NCI-H226 (cell line): ENCODE measurements at places on chromosomes 6 and 20.

DNA sequence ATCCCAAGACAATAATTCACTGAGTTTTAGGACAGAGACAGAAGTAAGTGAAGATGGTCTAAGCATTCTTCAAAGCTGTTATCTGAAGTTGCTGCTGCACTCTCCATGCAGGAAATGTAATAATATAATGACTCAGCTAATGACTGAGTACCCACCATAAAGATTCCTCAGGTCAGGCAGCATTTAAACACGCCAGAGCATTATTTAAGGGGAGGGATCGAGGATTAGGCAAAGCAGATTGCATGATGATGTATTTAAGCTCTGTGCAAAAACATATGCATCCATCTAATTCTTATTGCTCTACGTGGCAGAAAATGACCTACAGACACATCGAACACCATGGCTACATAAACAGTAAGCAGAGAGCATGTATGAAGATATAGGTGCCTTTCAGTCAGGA lies 216.4 kb downstream of the UNC5CL start:
- no peak for DNase-seq

DNA sequence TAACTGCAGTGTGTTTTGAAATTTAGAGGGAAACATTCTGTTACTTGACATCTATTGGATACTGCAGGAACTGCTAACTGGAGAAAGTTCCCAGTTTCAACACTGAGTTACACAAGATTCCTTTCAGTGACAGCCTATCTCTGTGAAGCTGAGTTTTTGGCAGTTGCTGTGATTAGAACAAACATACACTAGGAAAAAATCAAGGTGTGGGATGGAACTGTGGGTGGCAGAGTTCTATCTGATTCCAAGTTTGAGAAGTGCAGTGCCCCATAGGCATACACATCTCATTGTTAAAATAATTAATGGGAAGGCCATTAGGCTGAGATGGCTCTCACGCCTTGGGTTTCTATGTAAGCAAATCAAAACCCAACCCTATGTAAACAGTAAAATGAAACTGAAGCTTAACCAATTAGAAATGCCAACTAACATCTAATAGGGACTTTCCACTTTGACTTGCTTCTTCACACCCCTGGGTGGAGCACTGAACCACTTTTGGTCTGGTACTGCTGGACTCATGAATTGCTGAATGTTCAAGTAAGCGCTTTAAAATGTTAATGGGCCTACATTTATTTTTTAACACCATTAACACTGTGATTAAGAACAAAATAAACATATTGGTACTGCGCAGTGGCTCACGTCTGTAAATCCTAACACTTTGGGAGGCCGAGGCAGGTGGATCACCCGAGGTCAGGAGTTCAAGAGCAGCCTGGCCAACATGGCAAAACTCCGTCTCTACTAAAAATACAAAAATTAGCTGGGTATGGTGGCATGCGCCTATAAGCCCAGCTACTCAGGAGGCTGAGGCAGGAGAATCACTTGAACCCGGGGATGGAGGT lies 55.2 kb upstream of the TBC1D7 start:
- peak; percentile 57 for DNase-seq

GRCh38 chr20:22984008-22984407 lies 51.1 kb upstream of the SSTR4 start:
- DNase-seq = no peak

- DNase-seq = no peak
Measured at GRCh38 chr6:133394630-133395029, 153.5 kb downstream of the EYA4 start.

DNA sequence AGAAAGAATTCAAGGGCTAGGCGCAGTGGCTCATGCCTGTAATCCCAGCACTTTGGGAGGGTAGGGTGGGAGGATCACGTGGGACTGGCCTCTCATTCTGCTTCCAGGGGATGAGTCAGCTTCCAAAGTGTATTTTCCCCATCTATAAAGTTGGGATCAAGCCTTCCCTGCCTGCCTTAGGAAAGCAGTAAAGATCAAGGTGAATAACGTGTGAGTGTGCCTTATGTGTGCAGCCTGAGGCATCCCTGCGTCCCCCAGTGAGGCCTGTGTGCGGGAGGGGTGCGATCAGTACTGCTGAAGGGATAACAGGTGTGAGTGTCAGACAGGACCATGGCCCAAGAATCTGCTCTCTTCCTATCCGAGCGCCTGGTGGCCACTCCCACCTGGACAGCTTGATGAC lies 26.8 kb downstream of the TMEM181 start:
- DNase-seq = no peak

GRCh38 chr6:27311806-27312145 lies 297 bp downstream of the POM121L2 start:
- no peak for DNase-seq

DNA sequence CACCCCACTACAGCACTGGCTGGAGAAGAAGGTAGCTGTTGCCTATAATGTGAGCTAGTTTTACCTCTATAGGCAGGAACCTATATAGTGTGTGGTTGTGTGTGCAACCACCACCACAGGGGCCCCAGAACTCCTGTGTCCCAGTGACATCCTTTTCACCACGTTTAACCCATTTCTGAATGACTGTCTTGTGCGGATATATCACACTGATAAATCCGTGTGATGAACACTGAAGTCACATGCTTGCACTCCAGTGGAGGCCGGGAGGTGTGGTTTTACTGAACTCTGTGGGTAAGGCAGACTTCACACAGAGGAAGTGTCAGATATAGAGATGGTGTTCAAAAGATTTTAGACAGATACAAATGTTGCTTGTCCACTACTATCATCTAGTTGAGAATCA lies 32.5 kb downstream of the SDHAF4 start:
- no peak for DNase-seq
